Cardiac muscle cell (in vitro differentiated cells and primary cell): ENCODE measurements at places on chromosomes 6 and 20.

DNA sequence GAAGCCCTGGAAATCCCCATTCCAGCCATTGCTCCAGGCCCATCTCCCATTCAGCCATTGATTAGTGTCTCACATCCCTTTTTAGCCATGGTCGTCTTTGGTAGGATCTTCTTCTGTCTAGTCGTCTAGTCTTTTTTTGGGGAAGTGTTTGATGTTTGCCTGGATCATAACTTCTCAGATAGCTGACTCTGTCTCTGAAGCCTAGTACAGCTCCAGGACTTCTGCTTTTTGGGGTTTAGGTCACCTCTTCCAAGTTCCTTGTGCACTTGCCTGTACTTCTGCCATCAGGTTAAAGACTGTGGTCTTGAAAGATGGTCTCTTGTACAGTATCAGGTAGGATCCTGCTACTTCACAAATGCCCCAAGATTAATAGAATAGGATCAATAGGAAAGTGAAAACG is 553.5 kb downstream of the PKHD1 start:
- DNase-seq, result no peak

GRCh38 chr6:158376631-158377081 is 64.4 kb downstream of the TULP4 start:
- DNase-seq, result peak; percentile 17

DNA sequence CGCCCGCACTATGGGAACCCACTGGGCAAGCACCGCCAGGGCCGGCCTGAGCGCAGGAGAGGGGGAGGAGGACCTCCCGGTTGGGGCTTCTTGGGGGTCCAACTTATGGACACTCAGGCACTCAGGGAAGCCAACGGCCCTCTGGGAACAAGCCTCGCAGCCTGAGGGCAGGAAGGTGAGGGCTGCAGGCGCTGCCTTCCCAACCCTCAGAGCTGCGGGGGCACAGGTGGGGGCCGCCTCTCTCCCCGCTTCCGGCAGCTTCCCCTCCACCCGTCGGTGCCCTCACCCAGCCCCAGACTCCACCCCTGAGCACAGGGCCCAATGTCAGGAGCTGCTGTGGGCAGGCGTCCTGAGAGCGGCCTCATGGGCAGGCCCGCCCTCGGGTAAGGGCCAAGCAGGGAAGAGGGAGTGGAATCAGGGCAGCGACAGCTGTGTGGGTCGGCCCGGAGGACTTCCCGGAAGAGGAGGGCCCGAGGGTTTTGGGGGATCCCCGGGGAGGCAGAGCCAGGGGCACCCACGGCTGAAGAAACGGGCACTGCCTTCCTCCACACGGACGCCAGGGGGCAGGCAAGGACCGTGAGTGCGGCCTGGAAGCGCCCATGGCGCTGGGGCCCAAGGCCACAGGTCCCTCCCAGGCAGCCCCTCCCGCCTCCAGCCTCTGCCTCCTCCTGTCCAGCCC is 488 bp upstream of the PTK6 start:
- peak; percentile 94 for DNase-seq

GRCh38 chr20:44011251-44011940 is 96.7 kb downstream of the TOX2 start:
- no peak for DNase-seq

DNA sequence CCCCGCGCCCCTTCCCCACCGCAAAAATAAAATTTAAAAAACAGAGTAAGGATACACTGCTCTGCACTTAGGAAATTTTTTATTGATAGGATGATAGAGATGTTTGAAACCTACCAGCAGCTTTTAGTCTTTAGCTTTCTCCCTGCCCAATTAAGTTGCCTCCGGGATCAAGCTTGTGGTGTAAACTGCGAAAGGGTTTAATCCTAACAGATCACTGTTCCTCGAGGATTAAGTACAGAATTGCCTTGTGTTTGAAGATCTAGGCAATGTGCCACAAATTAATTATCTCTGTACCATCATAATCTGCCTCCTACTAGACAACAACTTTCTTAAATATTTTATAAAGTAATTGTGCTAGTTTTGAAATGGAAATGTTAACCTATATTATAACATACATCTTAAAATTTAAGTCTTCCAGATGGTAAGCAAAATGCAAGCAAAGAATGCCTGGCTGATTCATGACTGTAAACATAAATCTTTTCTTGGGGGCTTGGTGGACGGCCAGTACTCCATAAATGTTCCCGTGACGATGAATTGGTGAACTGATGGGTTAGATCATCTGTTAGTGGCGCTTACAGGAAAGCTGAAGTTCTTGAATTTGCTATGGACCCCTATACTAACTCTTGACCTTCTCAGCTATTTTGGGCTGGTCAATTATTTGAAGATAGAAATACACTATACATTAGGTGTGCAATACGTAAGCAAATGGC is 58.0 kb upstream of the ARHGAP18 start:
- DNase-seq, result no peak

- no peak for DNase-seq
These were observed 210.9 kb upstream of the PDE10A start for GRCh38 chr6:165873976-165874375.

GRCh38 chr6:158416883-158417759 is 104.9 kb downstream of the TULP4 start:
- DNase-seq, result no peak

- no peak for DNase-seq
These were observed 39.4 kb upstream of the CCN6 start for GRCh38 chr6:112014483-112014882.

GRCh38 chr6:53241938-53242337 is 93.3 kb upstream of the GCM1 start:
- no peak for DNase-seq

DNA sequence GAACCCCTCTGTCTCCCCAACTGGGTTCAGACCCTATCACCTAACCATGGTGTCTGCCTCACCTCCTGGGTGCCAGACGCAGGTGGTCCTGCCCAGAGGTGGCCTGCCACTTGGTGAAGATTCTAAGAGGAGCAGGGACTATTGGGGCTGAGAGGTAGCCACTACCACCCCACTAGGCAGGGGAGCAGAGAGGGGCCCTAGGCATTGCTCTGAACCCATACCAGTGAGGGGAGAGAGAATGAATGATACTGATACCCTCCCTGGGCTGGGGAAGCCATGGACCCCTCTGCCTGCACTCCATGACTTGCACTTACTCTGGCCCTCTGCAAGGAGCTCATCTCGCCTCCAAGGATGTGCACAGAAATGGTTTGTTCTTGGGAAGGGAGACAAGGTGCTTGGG is 31.7 kb upstream of the SPDEF start:
- DNase-seq, result no peak

- no peak for DNase-seq
These were observed 1261.9 kb upstream of the CITED2 start for GRCh38 chr6:140636271-140636907.

GRCh38 chr6:103734016-103734415 is 1125.7 kb downstream of the HACE1 start:
- no peak for DNase-seq

- no peak for DNase-seq
These were observed 13.7 kb upstream of the UBE2V1 start for GRCh38 chr20:50126662-50127061.

- no peak for DNase-seq
These were observed 373.9 kb upstream of the ID4 start for GRCh38 chr6:19463250-19463649.

DNA sequence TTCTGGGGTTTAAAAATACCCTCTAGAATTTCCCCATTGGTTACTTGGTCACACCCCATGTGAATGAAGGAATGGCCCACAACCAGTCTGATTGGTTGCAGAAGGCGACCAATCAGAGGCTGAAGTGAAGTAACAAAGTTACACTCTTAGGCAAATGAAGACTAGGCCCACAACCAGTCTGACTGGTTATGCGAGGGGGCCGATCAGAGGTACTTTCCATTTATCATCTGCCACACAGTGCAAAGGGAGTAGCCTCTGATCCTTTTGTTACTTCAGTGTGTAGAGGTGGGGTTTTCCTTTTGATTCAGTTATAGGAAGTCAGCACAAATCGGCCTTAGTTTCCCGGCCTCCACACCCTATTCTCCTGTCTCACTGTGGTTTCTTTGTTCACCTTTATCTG is 61.2 kb upstream of the SGK1 start:
- DNase-seq, result no peak

DNA sequence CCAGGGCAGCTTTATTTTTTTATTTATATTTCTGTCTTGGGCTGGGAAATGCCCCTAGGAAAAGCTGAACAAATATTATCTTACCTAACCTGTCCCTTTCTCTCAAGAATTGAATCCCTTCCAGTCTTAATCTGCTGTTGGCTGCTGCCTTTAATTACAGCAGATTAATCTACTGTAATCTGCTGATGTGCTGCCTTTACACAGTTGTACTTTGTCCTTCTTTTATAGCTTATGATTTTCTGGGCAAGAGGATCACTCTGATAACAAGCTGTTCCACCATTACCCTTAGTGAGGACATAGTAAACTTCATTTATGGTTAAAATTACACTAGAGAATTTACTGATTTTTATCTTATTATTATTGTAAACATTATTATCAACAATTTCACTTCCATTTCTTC is 234.5 kb upstream of the MAN1A1 start:
- no peak for DNase-seq

DNA sequence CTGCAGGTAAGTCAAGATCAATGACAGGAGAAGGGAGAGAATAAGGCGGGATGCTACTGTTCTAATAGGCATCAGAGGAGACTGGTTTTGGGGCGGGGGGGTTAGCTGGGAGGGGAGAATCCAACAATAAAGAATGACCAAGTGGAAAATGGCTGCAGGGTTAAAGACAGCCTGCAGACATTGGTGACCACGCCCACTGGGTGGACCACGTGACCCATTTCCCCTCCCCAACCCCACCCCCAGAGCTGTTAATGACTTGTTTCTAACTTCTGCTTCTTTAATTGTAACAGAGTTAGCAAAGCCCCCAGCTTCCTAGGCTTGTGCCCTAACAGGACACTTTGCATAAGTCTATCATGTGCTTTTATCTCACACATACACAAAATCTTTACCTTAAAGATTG is 344.5 kb downstream of the KIF16B start:
- no peak for DNase-seq

- no peak for DNase-seq
These were observed 30.5 kb downstream of the CCN2 start for GRCh38 chr6:131920656-131921055.

DNA sequence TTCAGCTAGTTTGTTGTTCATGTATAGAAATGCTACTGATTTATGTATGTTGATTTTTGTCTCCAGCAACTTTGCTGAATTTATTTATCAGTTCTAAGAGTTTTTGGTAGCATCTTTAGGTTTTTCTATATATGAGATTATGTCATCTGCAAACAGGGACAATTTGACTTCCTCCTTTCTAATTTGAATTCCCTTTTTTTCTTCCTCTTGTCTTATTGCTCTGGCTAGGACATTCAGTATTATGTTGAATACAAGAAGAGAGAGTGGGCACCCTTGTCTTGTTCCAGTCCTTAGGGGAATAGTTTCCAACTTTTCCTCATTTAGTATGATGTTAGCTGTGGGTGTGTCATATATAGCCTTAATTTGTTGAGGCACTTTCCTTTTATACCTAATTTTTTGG is 58.2 kb downstream of the CDH26 start:
- DNase-seq, result no peak

- DNase-seq, result peak; percentile 48
These were observed 4.0 kb upstream of the NNAT start for GRCh38 chr20:37516811-37517750.

- DNase-seq, result no peak
These were observed 2.2 kb downstream of the IBTK start for GRCh38 chr6:82245376-82245775.

GRCh38 chr20:61002090-61002489 is 250.0 kb upstream of the CDH4 start:
- DNase-seq, result no peak

- DNase-seq, result no peak
These were observed 8.2 kb downstream of the FAM135A start for GRCh38 chr6:70421509-70421908.

- DNase-seq, result no peak
These were observed 295.1 kb downstream of the ALDH8A1 start for GRCh38 chr6:134654751-134655150.

- DNase-seq, result no peak
These were observed 181.9 kb upstream of the PCSK2 start for GRCh38 chr20:17044891-17045290.

- no peak for DNase-seq
These were observed 200 bp downstream of the ZBTB22 start for GRCh38 chr6:33317419-33317668.

DNA sequence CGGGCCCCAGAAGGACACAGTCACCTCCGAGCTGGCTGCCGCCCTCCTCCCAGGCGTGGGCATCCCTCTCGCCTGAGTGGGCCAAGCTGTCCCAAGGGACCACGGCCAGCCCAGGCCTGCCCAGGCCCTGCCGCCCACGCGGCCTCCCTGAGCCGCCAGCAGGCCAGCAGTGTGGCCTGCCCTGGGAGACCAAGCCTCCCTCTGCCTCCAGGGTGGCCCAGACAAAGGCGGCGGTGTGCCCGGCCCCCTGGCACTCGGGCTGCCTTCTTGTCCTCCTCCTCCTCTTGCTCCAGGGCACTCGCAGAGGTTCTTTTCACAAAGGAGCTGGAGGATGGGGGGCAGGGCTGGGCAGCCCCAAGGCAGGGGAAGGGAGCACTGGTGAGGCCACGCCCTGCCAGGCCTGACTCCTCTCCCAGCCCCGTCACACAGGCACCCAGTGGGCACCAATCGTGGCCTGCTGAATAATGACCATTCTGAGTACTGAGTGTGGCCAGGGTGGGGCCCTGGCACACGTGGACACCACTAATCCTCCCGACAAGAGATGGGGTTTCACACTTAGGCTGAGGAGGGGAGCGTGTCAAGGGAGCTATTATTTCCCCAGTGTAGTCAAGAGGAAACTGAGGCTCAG is 25.3 kb downstream of the NOL4L start:
- no peak for DNase-seq

DNA sequence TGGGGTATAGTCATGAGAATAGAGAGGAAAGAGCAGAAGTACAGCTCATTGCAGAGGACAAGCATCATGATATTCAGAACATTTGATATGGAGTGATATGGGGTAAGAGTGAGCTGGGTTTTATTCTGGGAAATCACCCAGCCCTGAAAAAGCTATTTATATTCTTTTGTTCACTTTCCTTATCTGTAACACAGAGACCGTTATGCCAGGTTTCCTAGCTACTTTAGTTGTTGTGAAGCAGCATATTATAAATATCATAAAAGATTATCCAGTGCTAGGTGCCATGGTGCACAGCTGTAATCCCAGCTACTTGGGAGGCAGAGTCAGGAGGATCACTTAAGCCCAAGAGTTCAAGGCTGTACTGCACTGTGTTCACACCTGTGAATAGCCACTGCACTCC is 9.8 kb upstream of the DEFB129 start:
- DNase-seq, result no peak

GRCh38 chr6:109701221-109701620 is 10.1 kb downstream of the FIG4 start:
- DNase-seq, result no peak

- no peak for DNase-seq
These were observed 89.9 kb upstream of the SYNDIG1 start for GRCh38 chr20:24379484-24379927.

DNA sequence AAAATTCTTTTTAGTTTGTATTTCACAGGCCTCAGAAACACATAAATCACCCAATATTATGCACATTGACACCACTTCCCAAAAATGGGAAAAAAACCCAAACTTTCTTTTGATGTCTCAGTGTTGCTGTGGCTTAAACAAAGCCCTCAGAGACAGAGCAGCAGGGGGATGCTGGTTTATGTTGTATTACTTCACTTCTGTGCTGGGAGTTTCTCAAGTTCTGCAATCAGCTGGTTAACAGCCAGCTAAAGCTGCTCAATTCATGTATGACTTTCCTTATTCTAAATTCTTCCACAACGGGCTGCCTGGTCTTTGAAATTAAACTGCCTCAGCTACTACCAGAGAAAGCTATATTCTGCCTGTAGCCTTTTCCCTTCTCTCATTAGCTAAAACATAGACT is 5.6 kb downstream of the FILIP1 start:
- DNase-seq, result peak; percentile 88
